B cell (primary cell): ENCODE measurements at places on chromosomes 1 and 21. TPM values are rescaled to one million over a fixed set of nuclear protein-coding genes. Genes with fewer than 3 reads are reported as not detected.

Gene GPATCH3
- 9.2 and 12.0 TPM in 2 replicates for polyA plus RNA-seq

Gene OR14K1
- polyA plus RNA-seq = not detected in 2 replicates

Gene E2F2
- polyA plus RNA-seq = 1.6 and 2.4 TPM in 2 replicates

Gene AQP10
- 0.06 TPM in 1 of 2 replicates, not detected in the other for polyA plus RNA-seq

Gene CDC42
- polyA plus RNA-seq = 111 and 190 TPM in 2 replicates

Gene RHD
- not detected in 2 replicates for polyA plus RNA-seq

Gene ANKRD45
- polyA plus RNA-seq = 0.06 TPM in 1 of 2 replicates, not detected in the other

Gene CFAP141
- polyA plus RNA-seq = not detected in 2 replicates

Gene CACHD1
- 0.06 TPM in 1 of 2 replicates, not detected in the other for polyA plus RNA-seq

Gene LCE1B
- polyA plus RNA-seq = not detected in 2 replicates

Gene YARS1
- polyA plus RNA-seq = 33.0 and 38.6 TPM in 2 replicates

Gene MAPKAPK2
- polyA plus RNA-seq = 60.3 and 113 TPM in 2 replicates

Gene SLC25A34
- 4.1 and 4.6 TPM in 2 replicates for polyA plus RNA-seq

Gene C1orf56
- 2.4 and 2.5 TPM in 2 replicates for polyA plus RNA-seq

Gene CELA2B
- not detected in 2 replicates for polyA plus RNA-seq

Gene PEX10
- polyA plus RNA-seq = 11.0 and 13.5 TPM in 2 replicates

Gene VANGL2
- 0.48 and 0.75 TPM in 2 replicates for polyA plus RNA-seq

Gene RGS13
- polyA plus RNA-seq = 0.20 and 0.22 TPM in 2 replicates

Gene CD247
- polyA plus RNA-seq = 8.7 and 10.8 TPM in 2 replicates

Gene RASAL2
- 0.03 TPM in 1 of 2 replicates, not detected in the other for polyA plus RNA-seq

Gene CLCNKA
- polyA plus RNA-seq = 0.03 TPM in 1 of 2 replicates, not detected in the other

Gene KIRREL1
- polyA plus RNA-seq = not detected in 2 replicates

Gene KRTAP6-3
- polyA plus RNA-seq = not detected in 2 replicates

Gene MRPL37
- 7.0 and 9.6 TPM in 2 replicates for polyA plus RNA-seq

Gene NDC1
- 5.0 and 7.2 TPM in 2 replicates for polyA plus RNA-seq

Gene SYCP1
- polyA plus RNA-seq = not detected in 2 replicates

Gene RTCA
- 15.7 and 30.7 TPM in 2 replicates for polyA plus RNA-seq

Gene GBP5
- polyA plus RNA-seq = 17.6 and 21.7 TPM in 2 replicates

Gene TMEM59
- 61.8 and 66.3 TPM in 2 replicates for polyA plus RNA-seq

Gene SMCP
- polyA plus RNA-seq = not detected in 2 replicates

Gene TIAM1
- 0.51 and 0.71 TPM in 2 replicates for polyA plus RNA-seq

Gene C1QA
- polyA plus RNA-seq = 0.16 and 0.27 TPM in 2 replicates

Gene PRRX1
- not detected in 2 replicates for polyA plus RNA-seq

Gene KLHDC7A
- not detected in 2 replicates for polyA plus RNA-seq

Gene PMVK
- 11.9 and 15.4 TPM in 2 replicates for polyA plus RNA-seq

Gene OR2L3
- polyA plus RNA-seq = 0.17 and 0.42 TPM in 2 replicates

Gene HOOK1
- 2.0 and 4.3 TPM in 2 replicates for polyA plus RNA-seq

Gene XCL2
- 1.5 and 3.1 TPM in 2 replicates for polyA plus RNA-seq

Gene CSF3R
- polyA plus RNA-seq = 3.4 and 6.3 TPM in 2 replicates

Gene LCE1C
- not detected in 2 replicates for polyA plus RNA-seq

Gene PAQR7
- 2.7 and 4.2 TPM in 2 replicates for polyA plus RNA-seq

Gene CYYR1
- not detected in 2 replicates for polyA plus RNA-seq

Gene TCHH
- not detected in 2 replicates for polyA plus RNA-seq
